ENCODE measurements at places on chromosomes 3 and 15. TPM values are rescaled to one million over a fixed set of nuclear protein-coding genes. Genes with fewer than 3 reads are reported as not detected.

DNA sequence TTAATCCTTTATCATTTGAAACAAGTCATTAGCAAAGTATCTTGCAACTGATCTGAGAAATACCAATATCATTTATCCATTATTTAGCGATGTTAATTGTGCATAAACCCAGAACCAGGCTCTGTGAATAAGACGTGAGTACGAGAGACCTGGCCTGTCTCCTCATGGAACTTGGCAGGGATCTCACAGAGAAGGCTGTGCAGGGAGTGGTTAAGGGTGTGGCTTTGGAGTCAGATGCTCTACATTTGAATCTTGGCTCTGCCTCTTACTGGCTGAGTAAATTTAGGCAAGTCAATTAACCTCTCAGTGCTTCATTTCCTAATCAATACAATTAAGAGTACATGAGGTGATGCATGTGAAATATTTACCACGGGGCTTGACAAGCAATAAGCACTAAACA, 39.9 kb upstream of the TBL1XR1 start:
- no peak for DNase-seq

DNA sequence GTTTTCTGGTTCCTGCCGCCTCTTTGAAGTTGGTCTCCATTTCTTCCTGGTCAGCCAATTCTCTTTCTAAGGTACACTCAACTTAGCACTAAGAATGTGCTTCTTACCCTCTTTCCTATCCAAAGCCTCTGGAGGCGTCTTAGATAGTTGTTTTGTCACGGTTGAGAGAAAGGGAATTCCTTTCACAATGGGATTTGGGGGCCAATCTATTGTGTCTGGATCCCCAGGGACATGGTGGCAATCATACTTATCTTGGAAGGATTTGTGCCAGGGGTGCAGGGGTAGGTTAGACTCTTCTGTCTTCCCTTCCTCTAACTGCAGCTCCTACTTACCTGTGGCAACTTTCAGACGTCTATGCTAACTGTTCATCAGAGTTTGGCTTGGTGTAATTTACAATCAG, 287.1 kb downstream of the SOX2 start:
- DNase-seq, result no peak

ATP10A gene
- 31.1 TPM for total RNA-seq

- DNase-seq, result no peak
Observed at GRCh38 chr15:44883199-44883877, 73.1 kb upstream of the TERB2 start.

GOLGA8J gene
- total RNA-seq, result not detected

Measured in upper lobe of right lung (tissue), 1 donor.